ENCODE measurements at places on chromosomes 2 and 18.

DNA sequence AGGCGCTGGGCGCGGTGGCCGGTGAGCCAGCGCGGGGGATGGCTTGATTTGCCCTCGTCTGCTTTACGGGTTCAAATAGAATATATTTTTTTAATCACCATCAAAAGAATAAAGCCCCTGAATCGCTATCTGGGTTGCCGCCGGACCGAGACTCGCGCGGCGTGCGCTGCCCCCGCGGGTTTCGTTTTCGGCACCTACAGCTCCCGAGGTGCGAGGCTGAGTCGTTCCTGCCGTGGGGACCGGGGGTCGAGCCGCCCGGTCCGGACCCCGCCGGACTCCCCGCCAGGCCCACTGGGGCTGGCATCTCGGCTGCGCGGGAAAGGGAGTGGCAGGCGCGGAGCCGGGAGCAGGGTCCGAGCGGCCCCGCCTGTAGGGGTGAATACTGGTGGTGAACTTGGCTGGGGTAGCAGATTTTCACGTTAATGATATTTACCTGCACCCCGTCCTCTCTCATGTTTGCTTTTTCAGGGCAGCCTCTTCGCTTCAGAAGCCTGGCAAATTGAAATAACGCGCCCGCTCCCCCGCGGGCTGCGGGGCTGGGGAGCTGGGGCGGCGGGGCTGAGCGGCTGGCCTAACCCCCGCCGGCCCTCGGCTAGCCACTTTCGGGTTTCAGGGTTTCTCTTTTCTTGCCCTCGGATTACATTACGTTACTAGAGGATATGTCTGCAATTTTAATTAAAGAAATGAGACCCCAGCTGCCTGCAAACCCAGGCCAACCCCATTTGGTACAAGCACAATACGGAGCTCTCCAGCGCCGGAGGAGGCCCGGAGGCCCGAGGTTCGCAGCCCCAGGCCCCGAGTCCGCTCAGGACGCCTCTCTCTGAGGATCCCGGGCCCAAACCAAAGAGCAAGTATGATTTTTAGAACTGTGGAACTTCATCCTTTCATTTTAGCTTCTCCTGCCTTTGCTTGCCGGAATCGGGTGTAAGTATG is 1.7 kb upstream of the CELF4 start:
- DNase-seq, result no peak

GRCh38 chr2:85705680-85706039 is 11.5 kb downstream of the GNLY start:
- no peak for DNase-seq

GRCh38 chr18:79778291-79778791 is 19.4 kb upstream of the KCNG2 start:
- DNase-seq, result peak; percentile 68

GRCh38 chr18:44849361-44849760 is 168.7 kb downstream of the SETBP1 start:
- DNase-seq, result no peak

DNA sequence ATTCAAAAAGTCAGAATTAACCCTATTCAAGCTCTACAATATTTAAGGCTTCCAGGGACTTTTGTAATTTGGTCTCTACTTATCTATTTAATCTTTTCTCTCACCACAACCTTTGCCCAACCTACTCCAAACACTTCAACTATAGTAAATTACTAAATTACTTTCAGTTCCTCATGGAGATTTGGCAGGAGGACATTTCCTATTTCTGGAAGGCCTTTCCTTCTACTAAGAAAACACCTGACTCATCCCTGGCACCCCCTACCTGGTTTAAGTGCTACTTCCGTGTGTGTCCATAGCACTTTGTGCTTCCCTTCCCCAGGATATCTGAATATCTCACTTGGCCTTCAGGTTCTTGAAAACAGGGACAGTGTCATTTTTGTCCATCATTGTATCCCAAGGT is 96.3 kb downstream of the UPP2 start:
- DNase-seq, result no peak

- no peak for DNase-seq
These were observed 113.8 kb downstream of the THADA start for GRCh38 chr2:43481927-43482542.

GRCh38 chr2:38947241-38948239 is 57.9 kb downstream of the ARHGEF33 start:
- peak; percentile 82 for DNase-seq

DNA sequence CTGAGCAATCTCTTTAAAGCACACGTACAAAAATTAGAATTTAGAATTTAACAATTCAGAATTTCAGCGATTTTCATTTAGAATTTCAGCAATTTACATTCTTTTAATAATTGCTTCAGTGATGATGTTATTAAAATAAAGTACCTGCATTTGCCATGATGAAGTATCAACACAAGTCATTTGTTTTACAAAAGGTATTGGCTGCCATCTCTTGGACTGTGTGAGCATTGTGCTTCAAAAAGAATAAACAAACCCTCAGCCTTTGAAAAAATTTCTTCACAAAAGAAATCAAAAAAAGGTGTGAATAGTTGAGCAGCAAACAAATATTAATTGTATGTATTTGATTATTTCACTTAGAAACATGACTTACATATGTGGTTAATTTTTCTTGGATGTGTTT is 27.1 kb upstream of the ZC3H15 start:
- DNase-seq, result no peak

- no peak for DNase-seq
These were observed 477 bp upstream of the WDCP start for GRCh38 chr2:24047703-24048033.

DNA sequence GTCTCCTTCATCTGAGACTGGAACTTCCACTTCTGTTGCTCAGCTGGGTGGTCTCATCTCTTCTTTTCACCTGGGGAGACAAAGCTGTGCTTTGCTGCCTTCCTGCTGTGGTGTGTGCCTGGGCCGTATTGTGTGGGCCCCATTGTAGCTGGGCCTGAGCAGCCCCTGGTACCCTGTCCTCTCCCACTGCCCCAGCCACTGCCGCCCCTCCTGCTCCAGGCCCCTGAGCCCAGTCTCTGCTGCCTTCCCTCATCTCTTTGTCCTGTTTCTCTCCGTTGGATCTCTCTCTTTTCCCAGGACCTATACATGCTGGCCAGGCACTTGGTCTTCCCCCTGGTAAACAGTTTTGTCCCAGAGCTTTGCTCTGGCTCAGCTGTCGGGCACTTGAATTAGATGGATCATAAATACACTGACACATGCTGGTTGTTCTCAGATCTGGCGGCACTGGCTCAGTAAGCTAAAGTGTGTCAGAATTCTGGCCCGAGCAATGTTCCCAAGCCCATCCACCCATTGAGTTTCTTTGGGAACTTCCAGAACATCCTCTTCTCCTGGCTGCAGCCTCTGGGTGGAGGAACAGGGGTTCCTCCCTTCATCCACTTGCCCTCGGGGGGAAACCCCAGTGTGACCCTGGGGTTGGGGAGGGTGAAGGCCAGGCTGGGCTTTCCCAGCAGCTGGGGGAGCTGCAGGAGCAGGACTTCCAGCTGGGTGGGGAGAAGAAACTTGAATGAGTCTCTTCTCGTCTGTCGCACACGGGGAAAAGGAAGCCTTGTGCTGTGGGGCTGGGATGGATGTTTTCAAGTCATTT is 99.0 kb downstream of the DGKD start:
- DNase-seq, result no peak

- DNase-seq, result no peak
These were observed 196.6 kb downstream of the NBAS start for GRCh38 chr2:15364561-15364960.

DNA sequence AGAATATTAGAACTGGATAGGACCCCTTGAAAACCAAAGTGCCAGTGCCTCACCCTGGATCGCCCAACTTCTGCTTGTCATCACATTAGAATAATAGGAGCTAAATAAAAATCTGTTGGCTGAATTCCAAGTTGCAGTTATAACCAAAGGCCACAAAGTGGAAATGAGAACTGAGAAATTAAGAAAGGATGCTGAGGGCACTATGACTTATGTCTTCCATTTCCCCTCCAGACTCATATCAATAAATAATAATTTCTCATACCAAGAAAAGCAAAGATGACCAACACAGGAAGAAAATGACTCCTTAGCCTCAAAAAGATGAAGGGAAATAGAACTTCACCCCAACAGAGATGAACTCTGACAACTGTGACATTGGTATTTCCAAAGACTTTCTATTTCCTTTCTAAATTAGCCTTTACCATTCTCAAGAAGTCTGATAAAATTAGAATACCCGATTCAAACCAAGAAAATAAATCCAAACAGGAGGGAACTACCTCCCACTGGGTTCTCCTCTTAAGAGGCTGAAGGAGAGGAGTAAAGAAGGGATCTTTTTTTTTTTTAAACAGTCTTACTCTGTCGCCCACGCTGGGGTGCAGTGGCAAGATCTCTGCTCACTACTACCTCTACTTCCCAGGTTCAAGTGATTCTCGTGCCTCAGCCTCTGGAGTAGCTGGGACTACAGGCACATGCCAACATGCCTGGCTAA is 46.5 kb upstream of the EPG5 start:
- DNase-seq, result no peak

DNA sequence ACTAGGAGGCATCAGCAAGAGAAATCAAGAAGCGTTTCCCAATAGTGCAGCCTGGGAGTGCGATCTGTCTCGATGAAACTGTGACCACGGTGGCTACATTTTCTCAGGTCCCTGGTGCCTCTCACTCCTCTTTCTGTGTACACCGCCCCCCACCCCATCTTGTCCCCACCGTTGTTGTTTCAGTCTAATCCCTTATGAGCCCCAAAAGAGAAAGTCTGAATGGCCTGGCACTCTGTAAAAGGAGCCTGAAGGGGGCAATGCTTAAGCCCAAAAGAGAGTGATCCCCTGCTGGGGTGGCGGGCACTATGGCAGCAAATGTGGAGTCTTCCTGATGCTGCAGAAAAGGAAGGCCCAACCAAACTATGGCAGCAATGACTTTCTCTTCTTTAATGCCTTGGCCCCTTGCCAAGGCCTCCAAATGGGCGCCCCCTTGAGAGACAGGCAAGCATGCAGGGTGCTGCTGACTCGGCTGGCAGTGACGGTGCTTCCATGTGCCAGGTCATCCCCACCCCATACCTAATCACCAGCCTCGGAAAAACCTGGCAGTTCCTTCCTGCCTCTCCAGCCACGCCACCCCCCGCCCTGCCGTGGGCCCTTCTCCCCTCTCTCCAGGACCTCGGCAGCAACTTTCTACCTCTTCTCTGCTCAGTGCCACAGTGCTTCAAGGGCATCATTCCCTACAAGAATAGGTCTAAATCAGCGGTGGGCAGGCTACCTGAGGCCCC is 123.0 kb downstream of the CYP26B1 start:
- peak; percentile 30 for DNase-seq

GRCh38 chr2:48948400-48949125 is 193.0 kb upstream of the LHCGR start:
- DNase-seq, result no peak

- DNase-seq, result peak; percentile 72
These were observed 170.5 kb downstream of the FMNL2 start for GRCh38 chr2:152505495-152505906.

DNA sequence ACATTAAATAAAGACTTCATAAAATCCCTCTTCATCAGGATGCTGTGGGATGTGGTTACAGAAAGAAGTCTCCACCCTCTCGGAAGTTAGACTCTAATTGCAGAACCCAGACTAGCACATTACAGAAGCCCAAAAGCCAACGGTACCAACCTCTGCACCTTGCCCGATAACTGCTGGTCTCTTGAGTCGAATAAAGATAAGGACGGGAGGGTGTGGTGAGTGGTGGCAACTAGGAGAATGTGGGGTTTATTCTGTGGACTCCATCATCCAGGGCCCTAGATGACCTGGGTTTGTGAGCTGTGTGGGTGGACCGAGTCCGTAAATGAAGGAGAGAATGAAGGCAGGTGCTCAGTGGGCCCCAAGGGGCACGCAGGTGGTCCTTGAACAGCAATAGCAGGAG is 462.8 kb upstream of the ID2 start:
- DNase-seq, result no peak

GRCh38 chr2:25829377-25829704 is 48.9 kb downstream of the ASXL2 start:
- no peak for DNase-seq

DNA sequence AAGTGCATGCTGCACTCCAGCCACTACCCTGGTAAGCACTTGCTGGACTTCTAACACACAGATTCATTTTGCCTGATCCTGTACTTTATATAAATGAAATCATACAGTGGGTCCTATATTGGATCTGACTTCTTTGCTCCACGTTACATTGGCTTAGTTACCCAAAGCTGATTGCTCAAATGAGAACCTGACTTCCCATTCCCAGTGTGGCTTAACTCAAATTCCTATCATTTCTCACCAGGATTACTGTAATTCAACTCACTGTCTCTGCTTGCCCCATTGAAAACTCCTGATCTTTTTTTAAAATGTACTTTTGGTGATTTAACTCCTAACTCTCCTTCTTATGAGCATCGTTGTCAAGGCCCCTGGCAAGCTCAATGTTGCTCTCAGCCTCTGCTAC is 1.4 kb downstream of the RSAD2 start:
- DNase-seq, result no peak

GRCh38 chr18:8121942-8122480 is 487.2 kb upstream of the RAB12 start:
- no peak for DNase-seq

- no peak for DNase-seq
These were observed 30.1 kb upstream of the LIPG start for GRCh38 chr18:49531678-49532153.

Data from aorta (tissue), 5 donors.